CD14-positive monocyte (primary cell): ENCODE measurements at places on chromosomes 3 and 15. TPM values are rescaled to one million over a fixed set of nuclear protein-coding genes. Genes with fewer than 3 reads are reported as not detected.

ITGB5 gene
- 0.68 TPM for polyA plus RNA-seq

CGNL1 gene
- not detected for polyA plus RNA-seq

PARP3 gene
- polyA plus RNA-seq, result 1.2 TPM

GTPBP8 gene
- polyA plus RNA-seq, result 10.8 TPM

SI gene
- not detected in 2 replicates for polyA plus RNA-seq

SLC22A14 gene
- polyA plus RNA-seq, result 0.08 and 0.45 TPM in 2 replicates

ZNF774 gene
- 0.12 TPM for polyA plus RNA-seq

ZBTB20 gene
- 2.0 TPM for polyA plus RNA-seq

CCDC80 gene
- 0.05 TPM for polyA plus RNA-seq

CCDC13 gene
- polyA plus RNA-seq, result 1.8 and 2.6 TPM in 2 replicates

UPK1B gene
- not detected for polyA plus RNA-seq

MAPKAPK3 gene
- polyA plus RNA-seq, result 252 TPM

IMPG2 gene
- polyA plus RNA-seq, result 0.04 and 0.15 TPM in 2 replicates

PPARG gene
- 0.53 and 0.97 TPM in 2 replicates for polyA plus RNA-seq

DZIP1L gene
- 0.52 TPM for polyA plus RNA-seq

GATA2 gene
- 0.31 and 0.36 TPM in 2 replicates for polyA plus RNA-seq

TICRR gene
- not detected in 2 replicates for polyA plus RNA-seq

BAHD1 gene
- 0.79 TPM for polyA plus RNA-seq

CPNE9 gene
- not detected for polyA plus RNA-seq

CPNE4 gene
- polyA plus RNA-seq, result not detected

GNB5 gene
- 4.3 TPM for polyA plus RNA-seq

KNL1 gene
- 0.04 and 0.16 TPM in 2 replicates for polyA plus RNA-seq

CLK3 gene
- 33.2 TPM for polyA plus RNA-seq

XCR1 gene
- not detected in 2 replicates for polyA plus RNA-seq

PLA1A gene
- polyA plus RNA-seq, result not detected

IQGAP1 gene
- 42.7 and 140 TPM in 2 replicates for polyA plus RNA-seq

STRA6 gene
- polyA plus RNA-seq, result not detected

ERC2 gene
- polyA plus RNA-seq, result not detected

PLAAT1 gene
- not detected for polyA plus RNA-seq

PLXND1 gene
- polyA plus RNA-seq, result 7.1 TPM

ACSBG1 gene
- not detected for polyA plus RNA-seq

LMAN1L gene
- 0.03 and 0.08 TPM in 2 replicates for polyA plus RNA-seq

IL20RB gene
- polyA plus RNA-seq, result not detected

NOX5 gene
- polyA plus RNA-seq, result not detected

PLSCR5 gene
- not detected for polyA plus RNA-seq

CPEB1 gene
- polyA plus RNA-seq, result not detected

CCDC39 gene
- polyA plus RNA-seq, result not detected

OR5K2 gene
- polyA plus RNA-seq, result not detected

CFAP20DC gene
- not detected for polyA plus RNA-seq

KCNAB1 gene
- polyA plus RNA-seq, result 0.14 TPM

ABCC5 gene
- 15.5 and 30.9 TPM in 2 replicates for polyA plus RNA-seq

AADACL2 gene
- not detected for polyA plus RNA-seq

TCTA gene
- 22.4 TPM for polyA plus RNA-seq

CCDC50 gene
- polyA plus RNA-seq, result 9.5 and 13.3 TPM in 2 replicates

GABRB3 gene
- polyA plus RNA-seq, result not detected

IL16 gene
- 69.4 and 71.5 TPM in 2 replicates for polyA plus RNA-seq

AGTR1 gene
- not detected for polyA plus RNA-seq

UBAP1L gene
- not detected for polyA plus RNA-seq

PTPRG gene
- not detected for polyA plus RNA-seq

CAPN7 gene
- polyA plus RNA-seq, result 14.7 TPM

ADPGK gene
- 138 TPM for polyA plus RNA-seq

FOXL2 gene
- not detected for polyA plus RNA-seq

GOLGA8T gene
- not detected for polyA plus RNA-seq
